Nephron progenitor cell (in vitro differentiated cells): ENCODE measurements at places on chromosomes 6 and 20.
A peak's percentile ranks its signal among the peaks of the same experiment; 100 is the strongest.

DNA sequence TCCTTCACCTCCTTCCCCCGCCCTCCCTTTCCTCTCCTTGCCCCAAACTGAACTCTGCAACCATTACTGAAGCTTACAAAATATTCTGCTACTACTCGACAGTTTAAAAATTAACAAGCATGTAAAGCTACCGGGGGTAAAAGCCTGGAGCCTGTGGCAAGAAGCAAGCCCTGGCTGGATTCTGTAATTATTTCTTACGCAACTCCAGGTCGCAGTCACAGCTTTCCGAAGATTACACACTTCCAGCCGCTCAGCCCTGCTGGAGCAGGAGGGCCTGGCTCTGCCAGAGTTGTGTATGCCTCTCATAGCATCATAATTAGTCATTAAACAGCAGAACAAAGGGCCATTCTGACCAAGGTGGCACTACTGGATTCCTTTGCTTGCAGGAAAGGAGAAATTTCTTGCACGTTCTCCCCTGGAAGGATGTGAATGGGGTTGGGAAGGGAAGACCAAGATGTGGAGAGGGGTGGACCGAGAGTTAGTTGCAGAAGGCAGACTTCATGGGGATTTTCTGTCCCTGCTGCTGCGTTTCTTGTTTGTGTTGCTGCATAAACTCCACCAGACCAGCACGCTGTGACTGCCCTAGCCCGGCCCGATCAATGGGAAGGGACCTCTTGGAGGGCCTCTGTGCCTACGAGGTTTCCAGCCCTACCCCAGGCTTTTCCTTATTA is 23.6 kb downstream of the FOXQ1 start:
- DNase-seq: no peak

DNA sequence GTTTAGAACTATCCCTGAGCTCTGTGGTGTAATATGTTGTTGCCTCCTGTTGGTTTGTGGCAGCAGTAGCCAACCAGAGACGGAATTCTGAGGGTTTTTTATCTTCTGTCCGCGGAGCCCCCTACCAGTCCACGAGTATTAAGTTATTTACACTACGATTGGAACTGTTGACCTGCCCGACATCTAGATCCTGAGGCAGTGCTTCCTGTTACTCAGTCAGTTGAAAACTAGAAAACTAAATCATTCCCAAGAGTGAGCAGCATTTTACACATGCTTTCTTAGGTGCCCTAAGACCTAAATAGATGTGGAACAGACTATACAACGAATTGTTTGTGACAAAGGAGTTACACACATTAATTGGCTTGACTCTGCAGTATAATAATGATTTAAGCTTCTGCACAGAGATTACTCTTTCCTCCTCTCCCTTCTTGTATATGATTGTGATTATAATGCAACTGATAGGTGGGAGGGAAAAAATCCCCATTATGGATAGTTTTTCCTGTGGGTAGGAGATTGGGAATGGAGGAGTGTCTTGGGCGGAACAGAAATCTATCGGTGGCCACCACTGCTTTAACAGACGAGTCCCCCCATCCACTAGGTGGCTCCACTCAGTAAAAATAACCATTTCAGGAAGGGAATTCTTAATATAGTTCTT is 1.7 kb downstream of the LOC128125822 start:
- peak; percentile 40 for DNase-seq

DNA sequence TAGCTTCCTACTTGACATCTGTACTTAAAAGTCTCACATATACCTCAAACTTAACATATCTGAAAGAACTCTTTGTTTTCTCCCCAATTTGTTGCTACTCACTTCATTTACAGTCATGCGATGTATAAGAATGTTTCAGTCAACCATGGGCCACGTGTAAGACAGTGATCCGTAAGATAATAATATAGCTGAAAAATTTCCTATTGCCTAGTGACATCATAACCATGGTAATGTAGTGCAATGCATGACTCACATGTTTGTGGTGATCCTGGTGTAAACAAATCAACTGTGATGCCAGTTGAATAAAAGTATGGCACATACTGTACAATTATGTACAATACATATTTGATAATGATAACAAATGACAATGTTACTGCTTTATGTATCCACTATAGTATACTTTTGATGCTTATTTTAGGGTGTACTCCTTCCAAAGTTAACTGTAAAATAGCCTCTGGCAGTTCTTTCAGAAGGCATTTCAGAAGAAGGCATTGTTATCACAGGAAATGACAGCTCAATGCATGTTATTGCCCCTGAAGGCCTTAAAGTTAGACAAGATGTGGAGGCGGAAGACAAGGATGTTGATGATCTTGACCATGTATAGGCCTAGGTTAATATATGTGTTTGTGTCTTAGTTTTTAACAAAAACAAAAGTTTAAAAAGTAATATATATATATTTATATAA is 579.0 kb downstream of the EPHA7 start:
- no peak for DNase-seq

DNA sequence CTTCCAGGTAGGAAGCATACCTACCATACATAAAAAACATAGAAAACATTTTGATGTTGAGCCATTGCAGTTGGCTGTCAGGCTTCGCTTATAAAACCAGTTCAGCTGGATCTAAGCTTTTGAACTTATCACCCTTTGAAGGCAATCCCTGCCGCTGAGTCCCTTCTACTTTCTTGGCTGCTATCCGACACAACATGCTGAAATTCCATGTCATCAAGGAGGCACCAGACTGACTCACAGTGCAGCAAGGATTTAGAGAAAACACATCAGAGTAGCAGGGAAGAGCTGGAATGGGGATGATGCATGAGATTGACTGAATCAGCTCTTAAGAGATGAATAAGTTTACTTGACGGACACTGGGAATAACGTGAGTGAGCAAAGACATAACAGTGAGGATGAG is 135.0 kb upstream of the MAN1A1 start:
- no peak for DNase-seq

DNA sequence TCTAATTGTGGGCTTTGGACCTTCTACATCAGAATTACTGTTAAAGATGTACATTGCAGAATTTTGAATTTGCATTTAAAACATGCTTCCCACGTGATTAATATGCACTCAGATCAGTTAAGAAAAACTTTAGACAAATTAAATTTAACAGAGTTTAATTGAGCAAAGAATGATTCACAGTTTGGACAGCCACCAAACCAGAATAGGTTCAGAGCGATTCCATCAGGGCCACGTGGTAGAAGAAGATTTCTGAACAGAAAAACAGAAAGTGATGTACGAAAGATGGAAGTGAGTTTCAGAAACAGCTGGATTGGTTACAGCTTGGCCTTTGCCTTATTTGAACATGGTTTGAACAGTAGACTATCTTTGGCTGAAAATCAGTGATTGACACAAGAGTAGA is 704.2 kb upstream of the MAP3K7 start:
- no peak for DNase-seq

DNA sequence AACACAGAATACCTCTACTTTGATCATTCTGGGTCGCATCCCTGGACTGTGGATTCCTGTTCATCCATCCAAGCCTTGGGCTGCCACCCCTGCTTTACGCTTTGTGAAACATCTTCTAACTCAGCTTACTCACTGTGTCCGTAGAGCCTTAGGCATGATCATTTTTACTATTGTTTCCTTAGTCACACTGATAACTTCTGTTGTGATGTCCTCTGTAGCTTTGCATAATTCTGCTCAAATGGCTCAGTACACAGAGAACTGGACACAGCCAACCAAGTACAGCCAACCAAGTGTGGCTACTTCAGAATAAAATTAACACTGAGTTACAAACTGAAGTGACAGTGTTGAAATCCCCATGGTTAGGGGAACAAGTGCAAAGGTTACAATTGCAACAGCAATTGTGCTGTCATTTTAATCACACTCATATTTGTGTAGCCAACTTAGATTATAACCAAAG is 8.6 kb upstream of the FKBP1A start:
- no peak for DNase-seq

- no peak for DNase-seq
Observed at GRCh38 chr20:588476-588875, 21.6 kb downstream of the TCF15 start.

DNA sequence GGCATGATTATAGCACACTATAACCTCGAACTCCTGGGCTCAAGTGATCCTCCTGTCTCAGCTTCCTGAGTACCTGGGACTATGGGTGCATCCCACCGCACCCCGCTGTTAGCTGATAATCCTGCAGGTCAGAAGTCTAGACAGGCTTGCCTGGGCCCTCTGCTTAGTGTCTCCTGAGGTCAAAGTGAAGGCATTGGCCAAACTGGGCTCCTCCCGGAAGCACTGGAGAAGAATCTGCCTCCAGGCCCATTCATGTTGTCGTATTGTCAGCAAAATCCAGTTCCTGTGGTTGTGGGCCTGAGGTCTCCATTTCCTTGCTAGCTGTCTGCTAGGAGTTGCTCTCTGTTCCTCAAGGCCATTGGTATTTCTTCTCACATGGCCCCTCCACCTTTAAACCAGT is 6.3 kb upstream of the MROH8 start:
- DNase-seq: no peak

GRCh38 chr6:15365273-15365687 is 119.4 kb downstream of the JARID2 start:
- DNase-seq: peak; percentile 36

DNA sequence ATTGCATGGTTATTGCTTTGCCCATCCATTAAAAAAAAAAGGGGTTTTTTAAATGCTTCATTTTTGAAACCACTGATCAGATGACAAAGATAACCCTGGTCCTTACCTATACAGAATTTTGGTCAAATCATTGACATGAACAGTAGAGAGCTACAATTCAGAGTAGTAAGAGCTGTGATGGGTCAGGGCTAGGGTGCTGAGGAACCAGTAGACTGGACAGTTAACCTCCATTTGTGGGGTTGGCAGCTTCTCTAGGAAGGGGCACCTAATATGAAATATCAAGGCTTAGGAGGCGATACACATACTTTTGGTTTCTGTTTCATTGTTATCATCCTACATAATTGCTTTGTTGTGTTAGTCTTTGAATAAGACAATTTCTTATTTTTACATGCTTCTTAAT is 55.1 kb downstream of the ORC3 start:
- no peak for DNase-seq

DNA sequence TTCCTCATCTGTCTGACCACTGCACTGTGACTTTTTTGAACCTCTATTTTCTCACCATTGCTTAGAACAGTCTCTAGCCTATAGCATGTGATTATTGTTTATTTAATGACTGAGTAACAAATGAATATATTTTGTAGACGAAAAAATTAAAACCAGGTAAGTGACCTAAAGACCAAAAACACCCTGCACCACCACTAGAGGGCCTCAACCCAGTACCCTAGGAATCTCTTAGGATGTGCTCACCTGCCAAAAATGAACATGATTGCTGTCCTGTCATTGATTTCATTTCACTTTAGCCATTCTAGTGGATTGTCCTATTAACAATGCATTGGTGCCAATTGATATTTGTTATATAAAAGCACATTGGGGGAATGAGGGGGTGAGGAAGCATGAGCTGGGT is 199.1 kb downstream of the COL9A1 start:
- no peak for DNase-seq

GRCh38 chr20:58570204-58570859 is 55.1 kb upstream of the APCDD1L start:
- no peak for DNase-seq

- DNase-seq: no peak
Observed at GRCh38 chr6:2047855-2048254, 197.6 kb downstream of the GMDS start.

- DNase-seq: no peak
Observed at GRCh38 chr6:328136-328670, 35.9 kb downstream of the DUSP22 start.

GRCh38 chr6:41684311-41685180 is 46.3 kb downstream of the MDFI start:
- no peak for DNase-seq

DNA sequence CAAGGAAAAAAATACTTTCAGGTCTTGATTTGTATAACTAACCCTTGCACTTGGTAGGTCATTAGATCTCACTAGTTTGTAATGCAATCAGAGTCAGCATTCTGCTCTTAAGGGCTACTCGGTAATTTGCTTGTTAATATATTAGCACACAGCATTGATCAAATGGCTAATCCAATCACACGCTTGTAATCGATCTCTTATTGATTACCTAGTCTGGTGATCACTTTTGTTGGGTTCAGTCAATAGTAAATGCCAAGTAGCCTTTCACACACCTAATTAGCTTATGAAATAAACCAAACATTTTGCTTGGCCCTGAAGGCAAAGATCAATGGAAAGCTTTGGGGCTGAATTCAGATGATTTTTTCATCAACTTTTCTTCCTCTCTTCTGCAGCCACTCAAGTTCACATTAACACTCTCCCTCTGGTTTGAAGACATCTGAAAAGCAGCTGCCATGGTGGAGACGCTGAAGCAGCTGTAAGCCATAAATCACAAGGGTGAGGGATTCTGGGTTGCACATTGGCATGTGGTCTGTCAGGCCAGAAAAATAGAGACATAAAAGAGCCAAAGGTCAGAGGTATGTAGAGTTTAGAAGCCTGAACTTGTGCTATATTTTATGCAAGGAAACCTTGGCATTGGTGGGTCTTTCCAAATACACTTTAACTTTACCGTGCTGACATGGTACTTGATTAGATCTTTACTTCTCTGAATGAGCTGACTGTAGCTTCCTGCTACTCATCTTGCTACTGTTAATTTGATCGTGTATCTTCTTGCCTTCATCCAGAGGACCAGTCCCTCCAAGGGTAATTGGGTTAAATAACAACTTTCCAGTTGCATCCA is 234.4 kb downstream of the SIM1 start:
- DNase-seq: peak; percentile 11
